ENCODE measurements at places on chromosomes 3 and 15. TPM values are rescaled to one million over a fixed set of nuclear protein-coding genes. Genes with fewer than 3 reads are reported as not detected.

CCR2 gene
- total RNA-seq: 15.1 TPM

TM6SF1 gene
- total RNA-seq: 0.33 TPM

TLR9 gene
- not detected for total RNA-seq

RPL39L gene
- total RNA-seq: 2.7 TPM

DNA sequence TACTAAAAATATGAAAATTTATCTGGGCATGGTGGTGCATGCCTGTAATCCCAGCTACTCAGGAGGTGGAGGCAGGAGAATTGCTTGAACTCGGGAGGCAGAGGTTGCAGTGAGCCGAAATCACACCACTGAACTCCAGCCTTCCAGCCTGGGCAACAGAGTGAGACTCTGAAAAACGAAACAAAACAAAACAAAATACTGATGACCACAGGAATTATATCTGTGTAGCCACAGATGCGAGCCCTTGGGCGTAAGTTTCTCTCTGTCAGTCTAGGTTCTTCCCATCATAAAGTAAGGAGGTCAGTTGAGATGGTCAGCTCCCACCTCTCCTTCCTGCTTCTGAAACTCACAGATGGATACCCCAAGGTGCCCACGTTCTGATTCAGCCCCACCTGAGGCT lies 37.7 kb upstream of the CFAP161 start:
- H3K27me3 ChIP-seq: no peaks in the 10 kb centered on the region
- H3K4me1 ChIP-seq: peaks cover 4% of the 10 kb centered on the region
- no peak overlapping the region for H3K27ac ChIP-seq
- H3K4me3 ChIP-seq: no peak overlapping the region
- H3K36me3 ChIP-seq: no peaks in the 10 kb centered on the region

Measured in T-cell (primary cell).